ENCODE measurements at places on chromosomes 6 and 20.

- DNase-seq: no peak
These were observed 32.3 kb upstream of the RNF24 start for GRCh38 chr20:4047614-4048013.

DNA sequence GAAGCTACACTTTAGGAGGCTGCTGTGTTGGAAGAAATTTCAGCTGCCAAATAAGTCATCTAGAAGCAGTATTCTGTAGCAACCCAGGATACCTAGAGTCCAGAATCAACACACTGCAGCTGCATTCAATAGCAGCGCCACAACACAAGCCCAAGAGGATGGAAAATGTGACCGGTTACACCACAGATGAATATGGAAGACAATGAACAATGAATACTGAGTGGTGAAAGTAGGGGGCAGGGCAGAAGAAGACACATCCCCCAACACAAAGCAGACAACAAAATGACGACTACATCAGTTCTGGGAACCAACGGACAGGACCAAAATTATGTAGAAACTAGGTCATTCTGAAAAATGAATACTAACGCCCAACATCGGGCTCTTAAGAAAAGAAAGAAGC, 38.2 kb downstream of the KIF6 start:
- no peak for DNase-seq

- DNase-seq: no peak
These were observed 2.3 kb upstream of the PHACTR2 start for GRCh38 chr6:143675382-143675900.

- no peak for DNase-seq
These were observed 50.3 kb upstream of the EPB41L1 start for GRCh38 chr20:36104244-36104643.

DNA sequence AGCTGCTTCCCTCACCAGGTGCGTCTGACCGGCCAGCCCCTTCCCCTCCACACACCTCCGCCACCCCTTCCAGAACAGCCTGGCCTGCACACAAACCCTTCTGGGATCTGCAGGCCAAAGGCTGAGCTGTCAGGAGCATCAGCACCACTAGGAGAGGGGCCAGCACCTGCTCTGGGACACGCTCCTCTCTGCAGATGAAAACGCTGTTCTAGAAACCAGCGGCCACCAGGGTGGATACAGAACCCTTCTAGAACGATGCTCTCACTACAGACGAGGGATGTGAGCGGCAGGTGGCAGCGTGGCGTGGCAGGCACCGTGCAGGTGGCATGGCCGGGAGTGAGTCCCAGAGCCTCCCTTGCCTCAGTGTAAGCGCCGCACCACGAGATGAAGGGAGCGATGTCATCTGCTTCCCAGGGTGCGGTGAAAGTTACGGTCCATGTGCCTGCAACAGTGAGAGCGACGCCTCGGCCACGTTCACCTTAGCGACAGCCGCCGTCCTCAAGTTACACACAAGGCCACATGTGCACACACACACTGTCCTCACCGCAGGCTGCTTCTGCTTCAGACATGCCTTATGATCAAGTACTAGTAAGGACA, 53.6 kb downstream of the TAF4 start:
- DNase-seq: no peak

DNA sequence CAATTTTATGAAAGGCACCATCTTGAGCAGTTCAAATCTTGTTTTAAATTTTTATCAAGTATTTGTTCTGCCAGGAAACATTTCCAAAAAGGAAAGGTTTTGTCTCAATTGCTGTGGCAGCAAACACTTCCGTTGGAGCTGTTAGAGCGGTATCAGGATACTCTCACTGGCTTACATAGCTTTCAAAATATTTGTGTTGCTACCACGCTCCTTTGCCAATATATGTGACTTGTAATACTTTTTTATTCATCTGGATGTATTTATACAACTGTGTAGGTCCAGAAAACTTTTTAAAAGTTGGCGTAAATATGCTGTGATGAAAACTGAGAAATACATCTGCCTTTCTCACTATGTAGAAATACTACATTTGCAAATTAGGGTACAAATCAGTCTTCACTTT, 37.8 kb upstream of the NHSL1 start:
- DNase-seq: no peak

DNA sequence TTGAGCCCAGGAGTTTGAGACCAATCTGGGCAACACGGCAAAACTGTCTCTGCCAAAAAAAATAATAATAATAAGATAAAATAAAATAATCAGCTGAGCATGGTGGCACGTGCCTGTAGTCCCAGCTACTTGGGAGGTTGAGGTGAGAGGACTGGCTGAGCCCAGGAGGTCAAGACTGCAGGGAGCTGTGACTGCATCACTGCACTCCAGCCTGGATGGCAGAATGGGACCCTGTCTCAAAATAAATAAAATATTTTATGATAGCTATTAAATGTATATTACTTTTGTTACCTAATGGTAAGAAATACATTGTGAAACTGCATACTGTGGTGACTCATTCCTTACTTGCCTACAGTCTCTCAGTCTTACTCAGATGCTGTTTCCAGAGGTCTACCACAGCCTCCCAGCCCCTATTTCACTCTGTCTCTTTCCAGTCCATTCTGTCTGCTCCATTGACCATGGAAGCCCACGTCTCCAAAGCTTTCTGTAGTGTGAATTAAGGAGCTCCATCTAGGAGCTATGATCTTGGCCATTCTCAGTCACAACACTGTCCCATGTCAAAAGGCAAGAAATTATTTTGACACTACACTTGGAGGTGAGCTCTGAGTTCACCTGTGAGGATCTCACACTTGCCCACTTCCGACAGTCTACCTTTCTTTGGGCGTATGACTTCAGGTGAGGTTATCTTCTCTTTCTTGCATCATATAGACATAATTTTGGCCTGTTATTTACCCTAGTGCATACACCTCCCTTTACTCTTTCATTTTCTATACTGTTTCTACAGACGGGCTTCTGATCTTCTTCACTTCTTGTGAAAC, 22.4 kb upstream of the SNX9 start:
- DNase-seq: no peak

DNA sequence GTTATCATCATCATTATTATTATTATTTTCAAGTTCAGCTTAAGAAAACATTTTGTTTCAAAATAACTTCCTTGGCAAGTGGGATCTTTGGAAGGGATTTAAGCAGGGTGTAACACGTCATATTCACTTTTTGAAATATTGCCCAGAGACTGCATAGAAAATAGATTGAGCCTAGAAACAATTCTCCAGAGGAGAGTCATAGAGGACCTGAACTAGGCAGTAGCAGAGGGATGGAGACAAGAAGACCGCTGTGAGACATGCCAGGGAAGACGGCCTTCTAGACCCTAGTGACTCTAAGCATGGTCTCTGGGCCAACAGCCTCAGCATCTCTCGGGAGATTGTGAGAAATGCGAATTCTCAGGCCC, 55.5 kb downstream of the EDN1 start:
- no peak for DNase-seq

DNA sequence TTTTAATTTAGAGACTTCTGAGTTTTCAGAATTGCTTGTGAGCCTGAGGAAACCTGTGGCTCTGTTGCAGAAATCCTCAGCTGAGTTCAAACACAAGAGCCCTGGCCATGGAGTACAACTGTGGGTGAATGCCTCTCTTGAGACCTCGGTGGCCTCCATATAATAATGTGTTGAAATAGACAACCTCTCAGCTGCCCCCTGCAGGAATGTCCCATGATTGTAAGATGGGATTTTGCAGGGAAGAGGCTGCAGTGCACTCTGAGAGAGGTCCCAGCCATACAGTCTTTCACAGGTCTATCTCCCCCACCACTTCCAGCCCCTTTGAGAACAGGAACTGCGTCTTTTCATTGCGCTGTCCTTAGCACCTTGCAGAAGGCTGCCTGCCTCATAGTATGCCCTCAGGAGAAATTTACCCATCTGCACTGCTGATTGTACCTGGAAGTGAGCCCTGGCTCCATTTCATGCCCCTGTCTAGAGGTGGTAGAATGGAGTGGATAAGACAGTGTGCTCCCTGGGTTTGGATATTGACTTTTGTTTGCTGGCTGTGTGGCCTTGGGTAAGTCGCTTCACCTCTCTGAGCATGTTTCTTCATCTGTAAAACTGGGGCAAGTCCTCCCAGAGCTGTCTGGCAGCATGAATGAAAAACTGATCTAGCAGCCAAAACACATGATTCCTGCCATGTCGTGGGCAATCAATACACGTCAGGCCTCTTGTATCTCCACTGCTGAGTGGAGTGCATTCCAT, 16.8 kb upstream of the CDH22 start:
- no peak for DNase-seq

GRCh38 chr6:108779536-108780275, 68.5 kb upstream of the ARMC2 start:
- no peak for DNase-seq

GRCh38 chr6:157823001-157823527, at the start of gene SNX9:
Gene SNX9 (plus strand): TSS chr6:157823246. CDS start chr6:157823435, 189 bp downstream.
- peak; percentile 38 for DNase-seq

- DNase-seq: no peak
These were observed 55.5 kb downstream of the TPBG start for GRCh38 chr6:82419132-82419581.

GRCh38 chr20:10357061-10357708, 76.8 kb downstream of the MKKS start:
- no peak for DNase-seq

- DNase-seq: no peak
These were observed 304.1 kb upstream of the TCF21 start for GRCh38 chr6:133584823-133585222.

DNA sequence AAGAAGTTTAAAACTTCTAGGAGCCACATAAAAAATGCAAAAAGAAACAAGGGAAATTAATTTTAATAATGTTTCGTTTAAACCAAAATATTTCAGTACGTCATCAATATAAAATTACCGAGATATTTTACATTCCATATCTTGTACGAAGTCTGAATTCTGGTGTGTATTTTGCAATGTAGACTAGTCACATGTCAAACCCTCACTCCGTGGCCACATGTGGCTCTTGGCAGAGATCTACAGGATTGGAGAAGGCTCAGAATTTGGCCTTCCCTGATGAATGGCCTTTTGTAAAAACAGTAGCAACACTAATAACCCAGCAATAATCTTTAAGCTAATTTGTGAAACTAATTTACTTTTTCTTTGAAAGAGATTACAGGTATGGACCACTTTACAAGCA, 217.1 kb downstream of the PRL start:
- DNase-seq: no peak

DNA sequence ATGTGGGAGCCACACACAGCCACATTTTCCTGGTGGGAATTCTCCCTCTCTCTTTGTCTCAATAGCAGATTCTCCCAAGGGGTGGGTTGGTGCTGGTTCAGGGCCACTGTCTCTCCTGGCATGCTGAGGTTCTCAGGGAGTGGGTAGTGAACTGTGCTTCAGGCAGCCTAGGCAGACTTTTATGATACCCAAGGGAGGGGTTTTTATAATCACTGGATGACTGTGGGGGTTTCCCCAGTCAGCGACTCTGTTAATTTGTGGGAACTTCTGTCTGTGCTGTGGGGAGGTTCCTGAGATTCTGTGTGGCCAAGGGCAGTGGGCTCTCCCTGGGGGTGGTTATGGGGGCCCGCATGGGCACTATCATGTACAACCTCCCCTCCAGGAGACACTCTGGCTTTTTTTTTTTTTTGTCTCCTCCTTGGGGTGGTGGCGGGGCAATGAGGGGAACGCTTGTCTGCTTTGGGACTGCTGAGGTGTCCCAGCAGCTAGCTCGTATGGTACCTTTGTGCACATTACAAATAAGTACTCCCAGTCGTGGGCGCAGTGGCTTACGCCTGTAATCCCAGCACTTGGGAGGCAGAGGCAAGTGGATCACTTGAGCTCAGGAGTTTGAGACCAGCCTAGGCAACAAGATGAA, 10.0 kb downstream of the PTK7 start:
- DNase-seq: no peak

DNA sequence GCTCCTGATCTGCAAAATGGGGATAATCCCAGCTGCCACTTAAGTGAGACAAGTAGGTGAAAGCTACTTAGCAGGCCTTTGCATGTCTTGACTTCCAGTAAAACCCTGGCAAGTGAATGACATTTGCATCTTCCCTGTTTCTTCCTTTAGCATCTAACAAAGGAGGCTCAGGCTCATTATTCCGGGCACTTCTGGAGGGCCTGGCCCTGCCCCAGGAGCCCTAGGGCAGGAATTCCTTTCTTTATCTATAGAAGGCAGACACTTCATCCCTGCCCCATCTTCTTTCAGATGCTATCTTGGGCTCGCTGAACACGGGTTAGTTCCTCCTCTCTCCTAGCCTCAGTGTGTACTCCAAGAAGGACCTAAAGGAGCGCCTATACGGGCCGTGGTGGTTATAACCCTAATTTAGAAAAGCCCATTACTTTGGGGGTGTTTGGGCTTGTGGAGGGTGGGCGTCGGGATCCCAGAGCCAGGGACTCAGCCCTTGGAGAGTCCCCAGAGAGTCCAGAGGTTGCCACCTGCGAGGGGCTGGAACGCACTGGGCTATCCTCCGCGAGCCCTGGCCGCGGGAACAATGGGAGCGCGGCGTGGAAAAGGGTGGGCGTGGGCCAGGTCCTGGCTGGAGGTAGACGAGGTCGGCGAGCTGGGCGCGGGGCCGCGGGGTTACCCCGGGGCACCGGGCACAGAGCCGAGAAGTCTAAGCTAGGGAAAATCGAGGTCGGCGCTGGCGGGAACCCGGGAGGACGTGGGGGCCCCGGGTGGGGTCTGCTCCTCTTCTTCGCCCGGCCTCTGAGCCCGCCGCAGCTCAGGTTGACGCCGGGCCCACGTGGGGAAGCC, 62.8 kb upstream of the EPB41L1 start:
- no peak for DNase-seq

GRCh38 chr20:35563834-35564233, 22.0 kb downstream of the ERGIC3 start:
- DNase-seq: no peak

DNA sequence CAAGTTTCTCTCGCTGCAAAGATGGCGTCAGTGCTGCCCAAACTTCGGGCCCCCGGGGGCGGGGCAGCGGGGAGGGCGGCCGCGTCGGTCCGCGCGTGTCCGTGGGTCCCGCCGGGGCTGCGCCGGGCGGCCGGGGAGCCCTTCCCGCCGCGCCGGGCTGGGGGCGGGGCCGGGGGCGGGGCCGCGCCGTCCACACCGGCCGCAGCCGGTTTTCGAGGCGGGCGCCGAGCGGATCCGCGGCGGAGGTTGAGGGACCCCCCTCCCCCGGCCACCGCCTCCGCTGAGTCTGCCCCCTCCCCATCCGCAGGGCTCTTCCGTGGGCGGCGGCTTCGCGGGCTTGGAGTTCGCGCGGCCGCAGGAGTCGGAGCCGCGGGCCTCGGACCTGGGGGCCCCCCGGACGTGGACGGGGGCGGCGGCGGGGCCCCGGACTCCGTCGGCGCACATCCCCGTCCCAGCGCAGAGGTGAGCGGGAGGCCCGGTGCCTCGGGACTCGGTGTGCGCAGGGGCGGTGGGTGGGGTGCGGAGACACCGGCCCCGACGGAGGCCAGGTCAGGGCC, 572 bp downstream of the SLC2A4RG start:
- DNase-seq: peak; percentile 23

GRCh38 chr20:53711333-53712211, 117.9 kb upstream of the ZNF217 start:
- DNase-seq: no peak

GRCh38 chr6:116536216-116536621, 9.3 kb downstream of the TRAPPC3L start:
- no peak for DNase-seq
